ENCODE measurements at places on chromosomes 4 and X.

DNA sequence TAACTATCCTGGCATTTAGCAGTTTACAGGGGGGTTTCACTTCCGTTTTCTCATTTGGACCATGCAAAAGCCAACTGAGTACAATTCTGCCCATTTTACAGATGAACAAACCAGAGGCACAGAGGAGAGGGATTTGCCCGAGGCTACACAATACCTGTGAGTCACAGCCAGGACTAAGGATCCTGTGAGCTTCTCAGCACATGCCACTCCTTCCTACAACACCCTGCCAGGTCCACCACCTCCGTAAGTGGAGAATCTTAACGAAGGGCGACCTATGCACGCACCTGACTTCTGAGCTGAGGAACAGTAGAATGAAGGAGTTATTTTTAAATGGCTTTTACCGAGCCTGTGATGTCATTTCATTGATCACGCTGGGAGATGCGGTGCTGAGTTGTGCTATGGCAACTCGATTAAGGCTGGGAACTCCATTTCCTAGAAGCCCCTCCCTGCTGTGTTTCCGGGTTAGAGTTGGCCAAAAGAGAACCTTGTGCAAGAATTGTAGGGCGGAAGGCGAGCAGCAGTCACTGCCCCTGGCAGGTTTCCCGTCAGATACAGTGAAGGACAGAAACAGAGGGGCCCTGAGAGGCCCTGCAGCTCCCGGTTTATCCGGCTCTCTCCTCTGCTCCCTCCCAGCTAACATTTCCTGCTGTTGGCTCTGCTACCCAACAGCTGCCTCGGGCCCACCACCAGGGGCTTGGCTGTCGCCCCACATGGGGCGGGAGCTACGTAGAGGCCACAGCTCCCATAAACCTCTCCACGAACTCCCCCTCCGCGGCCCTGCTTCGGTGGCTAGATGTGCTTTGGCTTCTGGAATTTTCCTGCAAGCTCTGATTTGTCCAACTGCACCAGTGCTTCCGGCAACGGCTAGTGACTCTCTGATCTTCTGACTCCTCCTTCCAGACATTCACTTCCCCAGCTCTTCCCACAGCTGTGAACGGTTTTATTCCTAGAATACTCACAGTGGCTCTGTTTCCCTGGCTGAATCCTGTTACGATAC lies 75.1 kb upstream of the USP9X start:
- peak; percentile 31 for DNase-seq

GRCh38 chr4:74548561-74548960 lies 103.6 kb downstream of the AREG start:
- no peak for DNase-seq

DNA sequence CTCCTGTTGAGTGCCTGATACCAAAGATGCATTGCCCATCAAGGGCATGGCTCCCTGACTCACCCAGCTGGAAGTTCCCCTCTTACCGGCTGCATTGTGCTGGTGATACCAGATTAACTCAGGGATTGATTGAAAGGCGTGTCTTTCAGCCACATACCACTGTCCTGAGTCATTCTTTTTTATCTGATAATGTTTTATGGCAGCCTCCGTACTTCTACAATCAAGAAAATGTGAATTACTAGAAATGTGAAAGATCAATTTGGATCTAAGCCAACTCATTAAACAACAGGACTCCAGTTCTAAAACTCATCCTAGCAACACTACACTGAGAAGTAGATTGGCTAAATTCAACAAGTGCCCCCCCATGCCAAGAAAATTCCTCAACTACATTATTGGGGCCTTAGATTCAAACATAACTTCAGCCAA lies 40.0 kb downstream of the TXK start:
- peak; percentile 36 for DNase-seq

DNA sequence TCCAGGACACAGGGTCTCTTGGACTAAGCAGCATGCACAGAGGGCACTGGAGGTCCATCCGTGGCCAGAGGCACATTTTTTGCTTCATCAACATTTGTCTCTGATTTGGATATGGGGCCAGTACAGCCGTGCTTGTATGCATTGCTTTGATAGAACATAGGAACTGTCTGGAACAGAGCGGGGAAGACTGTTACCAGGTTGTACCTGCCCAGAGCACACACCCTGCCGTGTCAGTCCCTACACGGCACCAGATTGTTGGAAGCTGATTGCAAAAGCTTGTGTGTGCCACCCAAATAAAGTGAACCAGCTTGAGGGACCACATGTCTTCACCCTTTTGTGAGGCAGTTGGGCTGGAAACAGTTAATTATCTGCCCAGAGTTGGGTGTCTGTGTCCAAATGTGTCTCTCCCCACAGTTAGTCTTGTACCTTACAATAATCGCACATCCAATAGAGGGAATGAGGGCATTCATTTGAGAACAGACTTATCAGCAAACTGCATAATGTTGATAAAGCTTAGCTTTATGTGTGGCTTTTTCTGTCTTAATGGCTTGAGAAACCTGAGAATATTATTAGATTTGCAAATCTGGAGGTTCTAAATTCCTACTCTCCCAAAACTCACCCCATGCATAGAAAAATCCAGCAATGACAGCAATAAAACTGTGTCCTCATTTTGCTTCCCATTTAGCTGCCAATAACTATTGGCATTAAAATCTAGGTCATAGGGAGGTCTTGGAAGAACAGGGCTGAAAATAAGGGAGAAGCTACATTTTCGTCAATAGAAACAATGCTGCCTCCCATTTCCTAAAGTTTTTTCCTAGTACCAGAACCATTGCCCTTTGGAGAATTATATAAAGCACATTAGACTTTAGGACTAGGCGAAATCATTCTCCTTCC lies 21.2 kb downstream of the KLF3 start:
- no peak for DNase-seq

- no peak for DNase-seq
Observed at GRCh38 chr4:177696438-177696966, 254.3 kb upstream of the AGA start.

DNA sequence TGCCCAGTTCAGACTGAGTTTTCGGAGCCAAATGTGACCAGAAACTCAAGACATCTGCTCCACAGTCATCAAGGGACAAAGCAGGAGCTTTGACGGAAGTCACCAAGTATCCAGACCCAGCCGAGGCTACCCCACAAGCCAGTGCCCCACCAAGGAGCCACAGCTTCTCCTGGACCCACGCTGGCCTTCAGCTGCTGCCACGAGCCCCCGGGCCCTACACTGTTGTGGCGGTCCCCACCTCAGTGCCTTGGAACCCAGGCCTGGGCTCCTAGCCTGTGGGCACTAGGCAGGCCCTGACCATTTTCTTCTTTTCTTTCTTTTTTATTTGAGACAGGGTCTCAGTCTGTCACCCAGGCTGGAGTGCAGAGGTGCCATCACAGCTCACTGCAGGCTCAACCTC lies 82.1 kb upstream of the NKX1-1 start:
- DNase-seq, result peak; percentile 9

DNA sequence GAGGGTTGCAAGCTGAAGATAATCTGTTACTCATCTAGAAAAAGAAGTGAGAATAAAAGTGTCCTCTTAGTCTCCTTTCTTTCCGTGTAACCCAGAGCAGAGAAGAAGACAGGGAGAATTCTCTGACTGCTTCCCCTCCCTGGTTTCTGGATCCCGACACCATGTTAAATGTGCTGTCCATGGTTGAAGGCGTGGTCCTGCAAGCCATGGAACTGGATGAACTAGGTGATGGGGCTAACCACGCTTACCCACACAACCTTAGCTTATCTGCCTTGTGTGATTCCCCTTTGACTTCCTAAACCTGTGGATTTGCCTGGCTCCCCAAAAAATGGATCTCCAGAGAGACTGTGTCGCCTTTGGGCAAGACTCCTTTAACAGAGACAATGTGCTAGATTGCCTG lies 907.6 kb downstream of the FSTL5 start:
- DNase-seq, result no peak

DNA sequence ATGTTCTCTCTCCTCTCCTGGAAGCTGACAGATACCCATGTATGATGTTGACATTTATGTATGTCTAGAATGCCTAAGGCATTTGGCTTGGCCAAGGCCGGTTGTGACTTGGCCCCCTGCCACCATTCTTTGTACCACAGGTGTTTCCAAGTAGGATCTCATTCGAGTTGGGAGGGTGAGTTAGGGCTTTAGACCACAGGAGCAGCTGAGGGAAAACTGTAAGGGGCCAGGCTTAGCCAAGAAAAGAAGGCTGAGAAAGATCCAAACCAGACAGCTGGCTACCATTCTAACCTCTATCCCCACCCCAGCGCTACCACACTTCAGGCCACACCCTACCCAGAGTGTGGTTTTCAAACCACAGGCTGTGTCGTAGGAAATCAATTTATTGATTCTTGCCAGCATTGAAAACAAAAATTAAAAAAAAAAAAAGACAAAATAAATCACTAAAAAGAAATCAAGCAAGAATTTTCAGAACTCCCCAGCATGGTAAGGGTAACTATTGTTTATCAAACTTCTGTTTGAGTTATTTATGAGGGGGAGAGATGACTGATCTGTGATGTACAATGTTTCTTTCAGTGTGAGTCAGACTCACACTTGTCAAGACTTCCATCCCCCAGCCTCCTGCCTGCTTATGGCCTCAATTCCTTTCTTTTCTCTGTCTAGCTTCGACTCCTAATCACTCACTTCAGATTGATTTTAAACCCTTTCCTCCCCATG lies 9.9 kb downstream of the TMSB4X start:
- DNase-seq, result peak; percentile 42

DNA sequence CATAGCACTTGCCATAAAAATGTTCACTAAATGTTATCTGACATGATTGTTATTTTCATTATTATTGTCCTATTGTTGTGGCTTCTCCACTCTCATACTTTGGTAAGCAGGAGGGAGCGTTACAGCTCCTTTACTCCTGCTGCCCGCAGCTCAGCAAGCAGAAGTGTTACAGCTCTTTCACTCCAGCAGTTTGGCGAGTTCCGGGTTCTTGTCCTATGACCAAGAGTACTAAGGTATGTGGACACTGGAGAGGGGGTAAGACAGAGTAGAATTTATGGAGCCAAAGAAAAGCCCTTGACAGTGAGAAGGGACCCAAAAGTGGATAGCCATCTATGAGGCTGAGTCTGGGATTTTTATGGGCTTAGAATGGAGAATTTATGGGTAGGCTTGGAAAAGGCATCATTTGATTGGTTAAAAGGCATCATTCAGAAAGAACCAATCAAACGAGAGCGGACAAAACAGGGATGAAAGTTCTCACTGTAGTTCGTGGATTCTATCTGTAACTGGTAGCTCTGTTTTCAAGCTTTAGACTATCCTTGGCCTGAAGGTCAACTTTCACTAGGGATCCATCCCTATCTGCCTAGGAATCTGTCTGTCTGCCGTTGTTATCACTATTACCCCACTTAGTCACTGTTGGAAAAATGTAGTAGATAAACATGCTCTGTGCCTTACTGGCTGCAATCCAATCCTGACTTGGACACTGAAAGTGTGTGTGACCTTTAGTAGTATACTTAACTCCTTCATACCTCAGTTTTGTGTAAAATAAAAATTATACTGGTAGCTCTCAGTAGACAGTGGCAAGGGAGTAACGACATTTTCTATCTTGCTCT lies 545.6 kb upstream of the LCORL start:
- DNase-seq, result no peak

GRCh38 chr4:185113340-185113739 lies 29.7 kb upstream of the SLC25A4 start:
- DNase-seq, result no peak

DNA sequence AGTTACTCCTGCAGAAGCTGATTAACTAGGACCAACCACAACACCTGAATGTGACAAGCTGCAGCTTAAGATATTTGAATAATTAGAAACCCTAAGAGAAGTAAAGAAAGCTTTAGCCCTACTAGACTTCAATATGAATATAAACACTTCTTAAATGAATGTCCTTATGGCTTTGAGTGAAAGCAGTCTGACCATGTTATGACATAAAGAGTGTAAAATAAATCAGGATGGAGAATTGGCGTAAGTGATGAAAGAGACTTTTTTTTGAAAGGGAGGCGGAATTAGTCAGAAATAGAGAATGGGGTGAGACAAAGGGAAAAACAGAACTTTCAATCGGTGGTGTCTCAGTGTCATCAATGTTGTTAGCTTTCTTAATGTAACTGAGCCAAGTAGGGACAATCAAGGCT lies 117.2 kb upstream of the MAGEB16 start:
- no peak for DNase-seq

DNA sequence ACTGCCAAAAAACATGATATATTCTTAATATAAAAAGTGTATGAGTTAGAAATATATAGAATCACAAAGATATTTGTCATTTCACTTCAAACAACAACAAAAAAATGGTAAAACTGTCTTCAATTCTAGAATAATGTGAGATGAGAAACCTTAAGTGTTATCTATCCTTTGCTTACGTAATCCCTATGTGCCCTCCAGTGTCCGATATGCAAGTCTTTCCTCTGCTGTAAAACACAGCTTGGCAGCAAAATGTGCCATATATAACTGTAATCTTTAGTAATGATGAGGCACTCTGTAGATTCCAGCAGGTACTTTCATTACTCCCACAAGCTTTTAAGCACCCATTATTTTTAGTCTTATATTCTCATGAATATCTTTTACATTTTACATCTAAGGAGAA lies 555.1 kb upstream of the FRG1 start:
- no peak for DNase-seq

DNA sequence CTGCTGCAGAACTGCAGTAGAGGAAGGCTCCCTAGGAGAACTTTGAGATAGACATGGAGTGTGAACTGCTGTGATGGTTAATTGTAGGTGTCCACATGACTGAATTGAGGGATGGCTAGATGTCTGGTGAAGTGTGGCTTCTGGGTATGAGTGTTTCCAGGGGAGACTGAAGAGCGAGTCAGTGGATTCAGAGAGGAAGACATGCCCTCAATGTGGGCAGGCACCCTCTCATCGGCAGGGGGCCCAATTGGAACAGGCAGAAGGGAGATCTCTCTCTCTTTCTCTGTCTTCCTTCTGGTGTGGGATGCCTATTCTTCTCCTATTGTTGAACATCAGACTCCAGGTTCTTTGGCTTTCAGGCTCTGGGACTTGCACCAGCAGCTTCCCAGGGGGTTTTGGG lies 304.7 kb upstream of the GATB start:
- DNase-seq, result no peak

DNA sequence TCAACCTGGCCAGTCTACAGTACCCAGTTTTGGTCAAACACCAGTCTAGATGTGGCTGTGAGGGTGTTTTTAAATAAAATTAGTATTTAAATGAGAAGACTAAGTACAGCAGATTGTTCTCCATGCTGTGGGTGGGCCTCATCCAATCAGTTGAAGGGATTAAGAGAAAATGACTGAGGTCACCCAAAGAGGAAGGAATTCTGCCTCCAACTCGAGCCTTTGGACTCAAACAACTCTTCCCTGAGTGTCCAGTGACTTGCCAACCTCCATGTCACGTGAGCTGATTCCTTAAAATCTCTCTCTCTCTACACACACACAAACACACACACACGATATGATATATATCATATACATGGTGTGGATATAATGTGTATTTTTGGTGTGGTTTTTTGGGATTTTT lies 10.0 kb downstream of the TREX2 start:
- DNase-seq, result no peak

- DNase-seq, result no peak
Observed at GRCh38 chrX:132433001-132433400, 55.8 kb downstream of the MBNL3 start.

Measured in activated naive CD4-positive, alpha-beta T cell treated with anti-CD3 and anti-CD28 coated beads, Interleukin-2, amount 50 U/mL, for 16 hours (primary cell).